ENCODE measurements at places on chromosomes 13 and 19. TPM values are rescaled to one million over a fixed set of nuclear protein-coding genes. Genes with fewer than 3 reads are reported as not detected.

The NLRP4 gene
- total RNA-seq = not detected

The CD37 gene
- total RNA-seq = not detected

The KLK15 gene
- not detected for total RNA-seq

The GNG8 gene
- not detected for total RNA-seq

The OR10H1 gene
- not detected for total RNA-seq

The ZNF540 gene
- total RNA-seq = not detected
